ENCODE measurements at places on chromosomes 6 and 20. TPM values are rescaled to one million over a fixed set of nuclear protein-coding genes. Genes with fewer than 3 reads are reported as not detected.

The TSHZ2 gene
- 1.3 TPM for total RNA-seq

- peak; percentile 81 for DNase-seq
Measured at GRCh38 chr20:23156170-23156841, 70.2 kb upstream of the CD93 start.

The TFAP2D gene
- total RNA-seq: not detected

DNA sequence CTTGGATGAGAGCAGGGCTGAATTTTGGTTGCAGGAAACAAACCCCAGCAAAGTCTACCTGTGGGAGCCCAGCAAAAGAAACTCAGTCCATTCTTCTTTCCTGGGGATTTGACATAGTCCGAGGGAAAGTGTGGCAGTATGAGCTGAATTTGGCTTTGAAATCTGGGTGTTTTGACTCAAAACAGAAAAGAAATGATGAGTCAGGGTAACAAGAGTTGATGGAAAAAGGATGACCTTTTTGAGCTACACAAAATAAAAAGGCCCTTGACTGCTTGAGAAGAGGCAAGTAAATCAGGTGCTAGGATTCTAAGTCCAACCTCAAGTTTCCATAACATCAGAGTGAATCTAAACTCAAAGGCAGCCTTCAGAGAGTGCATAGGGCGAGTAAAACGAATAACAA lies 163.3 kb upstream of the BMP2 start:
- no peak for DNase-seq

DNA sequence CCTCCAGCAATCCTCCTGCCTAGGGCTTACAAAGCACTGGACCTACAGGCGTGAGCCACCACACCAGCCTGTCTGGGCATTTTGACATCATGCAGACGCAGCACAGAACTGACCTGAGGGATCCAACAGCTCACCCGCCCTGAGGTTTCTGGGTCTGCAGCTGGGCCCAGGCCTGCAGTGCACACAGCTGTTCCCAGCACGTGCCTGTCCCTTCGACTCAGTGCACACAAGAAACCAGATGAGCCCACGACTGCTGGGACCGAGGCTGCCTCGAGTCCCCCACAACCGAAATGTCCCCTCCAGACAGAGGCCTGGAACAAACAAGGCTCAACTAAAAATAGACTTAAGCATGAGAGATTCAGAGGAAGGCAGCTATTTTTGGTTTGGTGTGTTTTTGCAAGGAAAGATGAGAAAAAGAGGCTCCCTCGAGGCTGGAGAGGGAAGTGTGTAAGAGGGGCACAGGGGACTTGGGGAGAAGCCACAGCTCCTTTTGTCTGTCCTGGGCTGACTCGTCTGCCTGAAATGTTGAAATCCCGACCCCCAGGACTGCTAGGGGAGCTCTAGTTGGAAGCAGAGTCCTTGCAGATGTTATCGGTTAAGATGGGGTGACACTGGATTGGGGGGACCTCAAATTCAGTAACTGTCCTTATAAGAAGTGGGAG lies 66.3 kb downstream of the YTHDF1 start:
- no peak for DNase-seq

DNA sequence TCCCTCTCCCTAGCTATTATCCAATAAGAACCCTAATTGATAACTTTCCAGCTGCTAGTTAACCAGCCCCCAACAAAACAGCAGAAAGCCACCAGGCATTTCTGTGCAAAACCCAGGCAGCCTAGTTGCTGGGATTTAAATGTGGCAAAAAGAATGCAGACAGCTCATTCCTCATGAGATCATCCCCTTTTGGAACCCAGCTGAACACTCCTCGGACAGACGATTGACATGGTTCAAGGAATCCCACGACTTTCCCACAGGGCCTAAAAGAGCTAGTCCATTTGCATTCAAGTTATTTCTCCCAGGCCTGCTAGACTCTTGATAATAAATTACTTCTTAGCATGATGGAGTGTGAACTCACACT lies 24.0 kb downstream of the JAG1 start:
- DNase-seq: peak; percentile 43

GRCh38 chr6:106084989-106085691 lies 996 bp upstream of the PRDM1 start:
- DNase-seq: peak; percentile 26

- DNase-seq: peak; percentile 65
Measured at GRCh38 chr6:30741063-30741779, 1.3 kb downstream of the FLOT1 start.

All from Daoy (cell line).